ENCODE measurements at places on chromosomes 4 and X. TPM values are rescaled to one million over a fixed set of nuclear protein-coding genes. Genes with fewer than 3 reads are reported as not detected.

GRCh38 chrX:101539116-101539515, 11.2 kb upstream of the ARMCX1 start:
- no peak for DNase-seq

DNA sequence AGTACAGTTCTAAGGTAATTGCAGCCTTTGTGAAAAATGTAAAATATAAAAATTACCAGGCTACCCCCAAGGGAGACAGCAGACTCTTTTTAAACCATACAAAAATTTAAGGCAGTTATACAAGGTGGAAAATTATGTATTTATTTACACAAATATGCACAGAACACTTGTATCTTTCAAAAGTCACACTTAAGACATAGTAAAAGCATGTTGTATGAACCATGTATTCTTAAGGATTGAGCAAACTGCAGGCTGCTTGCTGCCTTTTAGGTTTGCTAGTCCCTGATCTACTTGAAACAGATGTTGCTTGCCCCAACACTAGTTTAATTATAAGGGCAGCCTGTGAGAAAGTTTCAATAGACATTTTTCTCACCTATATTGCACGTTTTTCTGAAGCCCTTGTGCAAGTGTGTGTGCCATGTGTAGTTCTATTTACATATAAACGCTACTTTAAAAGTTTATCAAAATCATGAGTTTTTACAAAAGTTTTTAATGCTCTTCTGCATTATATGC, 72.8 kb downstream of the PRSS12 start:
- no peak for DNase-seq

DNA sequence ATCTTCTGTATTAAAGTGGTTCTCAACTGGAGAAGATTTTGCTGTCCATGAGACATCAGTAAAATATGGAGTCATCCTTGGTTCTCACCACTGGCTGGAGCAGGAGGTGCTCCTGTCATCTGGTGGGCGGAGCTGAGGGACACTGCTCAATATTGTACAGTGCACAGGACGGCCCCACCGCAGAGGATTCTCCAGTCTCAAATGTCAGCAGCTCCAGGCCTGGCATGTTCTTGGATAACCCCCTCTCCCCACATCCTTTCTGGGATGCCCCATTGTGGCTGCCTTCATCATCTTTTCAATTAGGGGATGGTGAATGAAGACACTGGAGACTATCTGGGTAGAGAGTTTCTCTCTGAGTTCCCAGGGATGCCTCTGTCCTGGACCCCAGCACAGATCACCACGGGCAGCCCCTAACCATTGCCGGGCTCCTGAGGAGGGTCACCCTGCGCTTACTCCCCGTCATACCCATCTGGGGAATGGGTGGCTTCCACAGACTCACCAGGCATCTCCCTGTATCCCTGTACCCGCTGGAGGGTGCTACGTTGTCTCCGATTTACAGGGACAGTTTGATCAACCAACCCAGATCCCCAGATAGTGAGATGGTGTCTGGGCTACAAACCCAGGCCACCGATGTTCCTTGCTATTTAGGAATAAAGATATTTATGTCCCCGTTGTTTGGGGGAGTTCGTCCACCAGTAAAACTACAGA, 21.9 kb upstream of the P2RY8 start:
- no peak for DNase-seq

Gene PTTG2
- total RNA-seq = not detected

Gene SGCB
- 33.8 TPM for total RNA-seq

- no peak for DNase-seq
These were observed 40.1 kb downstream of the OFD1 start for GRCh38 chrX:13774696-13775095.

GRCh38 chr4:139315221-139315675, 13.0 kb upstream of the NDUFC1 start:
- DNase-seq = peak; percentile 23

Gene RPS6KA6
- total RNA-seq = 20.0 TPM

GRCh38 chr4:56757261-56757746, 64.2 kb downstream of the SPINK2 start:
- no peak for DNase-seq

Gene RAB39B
- total RNA-seq = 8.7 TPM

Gene BGN
- 0.37 TPM for total RNA-seq

DNA sequence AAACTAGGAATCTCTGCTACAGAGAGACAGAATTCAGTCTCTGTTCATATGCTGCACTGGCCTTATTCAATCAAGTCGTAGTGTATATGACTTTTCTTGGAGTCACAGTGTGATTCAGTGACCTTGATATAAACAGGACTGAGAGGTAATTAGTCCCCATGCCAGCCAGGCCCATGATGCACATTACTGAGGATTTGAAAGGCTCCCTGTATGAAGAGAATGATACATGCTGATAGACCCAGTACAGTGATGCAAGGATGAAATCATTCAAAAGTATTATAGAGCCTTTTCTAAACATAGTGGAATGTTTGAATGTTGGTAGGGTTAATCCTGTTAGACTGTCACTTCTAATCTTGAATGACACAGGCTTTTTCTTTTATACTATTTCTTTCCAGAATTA, 34.1 kb downstream of the ANXA3 start:
- no peak for DNase-seq

GRCh38 chrX:10929747-10930146, 181.4 kb upstream of the HCCS start:
- no peak for DNase-seq

GRCh38 chr4:146023334-146023967, 84.8 kb upstream of the ZNF827 start:
- no peak for DNase-seq

DNA sequence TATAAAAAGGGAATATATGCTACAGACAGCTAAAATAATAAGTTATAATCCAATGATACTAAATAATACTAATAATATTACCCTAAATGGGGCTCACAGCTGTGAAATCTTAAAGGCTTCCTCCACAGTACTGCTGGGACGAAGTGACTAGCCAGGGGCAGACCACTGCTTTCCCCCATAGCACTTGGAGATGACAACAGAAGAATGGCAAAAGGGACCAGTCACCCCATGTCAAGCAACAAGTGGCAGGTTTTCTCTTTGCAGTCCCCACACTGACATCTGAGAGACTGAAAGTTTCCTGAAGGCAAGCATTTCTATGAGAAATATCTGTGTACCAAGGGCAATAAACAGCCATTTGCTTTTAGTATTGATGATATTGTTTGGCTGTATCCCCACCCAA, 173.5 kb upstream of the GPC4 start:
- no peak for DNase-seq

DNA sequence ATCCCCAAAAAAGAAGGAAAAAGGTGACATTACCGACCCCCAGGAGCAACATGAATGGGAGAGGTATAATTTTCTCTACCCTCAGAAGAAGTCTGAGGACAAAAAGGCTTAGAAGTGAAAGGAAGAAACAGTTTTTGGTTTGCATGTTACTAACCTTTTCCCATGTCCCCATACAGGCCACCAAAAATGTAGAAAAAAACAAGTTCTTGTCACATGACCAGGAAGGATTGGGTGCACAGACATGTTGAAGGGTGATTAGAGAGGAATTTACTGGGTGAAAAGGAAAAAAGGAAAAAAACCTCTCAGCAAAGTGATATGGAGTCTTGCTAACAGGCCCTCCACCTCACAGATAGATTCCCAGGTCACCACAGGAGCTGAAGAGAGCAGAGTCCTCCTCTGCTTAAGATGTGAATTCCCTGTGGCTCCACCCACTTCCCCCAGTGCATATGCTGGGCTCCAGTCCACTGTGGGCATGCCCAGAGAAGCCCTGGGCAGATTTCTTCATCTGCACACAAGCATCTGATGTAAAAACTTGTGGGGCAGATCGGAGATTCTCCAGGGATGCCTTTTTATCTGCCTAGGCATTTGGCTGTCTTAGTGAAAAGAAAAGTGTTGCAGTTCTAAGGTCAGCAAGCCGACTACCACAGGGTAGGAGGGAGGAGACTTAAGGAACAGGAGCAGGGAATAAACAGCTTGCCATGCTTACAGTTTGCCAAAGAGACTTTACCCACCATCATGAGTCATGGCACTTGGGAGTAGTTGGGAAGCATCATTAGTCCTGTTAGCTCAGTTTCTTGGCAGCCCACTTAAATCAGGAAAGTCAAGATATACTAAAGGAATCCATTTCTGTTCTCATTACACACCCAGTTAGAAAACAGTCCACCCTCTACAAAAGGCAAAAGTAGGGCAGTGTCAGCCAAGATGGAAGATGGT, 25.0 kb upstream of the PASD1 start:
- no peak for DNase-seq

- no peak for DNase-seq
These were observed 17.6 kb downstream of the PIR start for GRCh38 chrX:15475486-15475885.

Gene NPY1R
- 7.9 TPM for total RNA-seq

- DNase-seq = no peak
These were observed 21.1 kb downstream of the VSIG4 start for GRCh38 chrX:66018585-66019309.

DNA sequence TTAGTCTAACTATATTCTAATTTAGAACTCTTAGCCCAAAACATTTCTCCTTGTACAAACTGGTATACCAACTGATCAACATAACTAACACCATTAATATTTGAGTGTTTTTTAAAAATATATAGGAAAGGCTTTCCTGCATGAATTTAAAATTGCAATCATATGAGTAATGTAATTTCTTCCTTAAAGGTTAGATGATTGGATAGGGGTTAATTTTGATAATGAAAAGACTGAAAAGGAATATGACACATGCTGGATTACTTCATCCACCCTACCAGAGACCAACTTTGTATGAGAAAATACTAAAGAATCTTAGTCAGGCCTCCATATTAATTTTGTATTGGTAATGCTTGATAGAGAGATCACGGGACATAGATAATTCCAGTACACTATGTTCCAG, 25.1 kb upstream of the PLS3 start:
- no peak for DNase-seq

Gene PNCK
- 19.7 TPM for total RNA-seq

GRCh38 chr4:111698361-111698760, 446.9 kb upstream of the FAM241A start:
- no peak for DNase-seq

Gene PAGE5
- total RNA-seq = not detected

Gene PFKFB1
- 0.74 TPM for total RNA-seq

DNA sequence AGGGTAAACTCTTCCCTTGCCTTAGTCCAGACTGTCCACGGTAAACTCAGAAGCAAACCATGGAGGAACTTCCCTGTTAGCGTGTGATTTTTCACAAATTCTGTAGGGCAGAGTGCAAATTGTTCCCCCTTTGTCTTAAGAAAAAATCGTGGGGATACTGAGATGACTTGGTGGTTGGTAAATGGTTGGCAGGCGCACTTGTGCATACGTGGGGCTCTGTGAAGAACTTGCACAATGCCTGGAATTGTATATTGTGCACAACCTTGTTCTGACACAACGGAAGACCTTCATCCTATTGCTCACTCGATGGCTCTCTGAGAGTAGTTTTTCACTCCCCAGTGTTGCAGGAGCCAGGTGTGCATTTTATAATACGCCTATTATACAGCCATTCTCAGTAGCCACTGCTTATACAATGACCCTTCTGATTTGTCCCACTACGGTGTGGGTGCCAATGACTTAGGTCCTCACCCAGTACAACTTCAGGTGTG, 150.0 kb downstream of the SPRY1 start:
- no peak for DNase-seq

DNA sequence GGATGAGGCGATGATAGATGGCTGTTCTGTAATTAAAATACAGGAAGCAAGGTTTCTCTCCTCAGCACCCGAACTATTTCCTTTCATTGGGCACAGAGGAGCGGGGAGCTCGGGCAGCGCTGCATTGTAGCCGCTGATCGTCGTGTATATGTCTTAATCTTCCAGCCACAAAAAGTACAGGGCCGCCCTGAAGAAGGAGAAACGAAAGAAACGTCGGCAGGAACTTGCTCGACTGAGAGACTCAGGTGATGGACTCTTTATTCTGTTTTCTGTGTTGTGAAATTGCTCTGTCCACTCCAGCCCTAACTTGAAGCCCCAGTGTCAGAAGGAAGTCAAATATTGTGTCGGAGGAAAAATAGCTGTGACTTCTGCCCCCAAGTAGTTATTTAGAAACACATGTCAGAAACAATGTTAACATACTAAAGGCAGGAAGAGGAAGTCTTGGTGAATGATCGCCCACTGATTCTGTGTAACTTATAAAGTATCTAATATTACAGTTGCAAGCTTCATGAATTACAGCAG, 546 bp downstream of the ZRSR2 start:
- DNase-seq = no peak

GRCh38 chr4:37628977-37629609, 57.1 kb downstream of the RELL1 start:
- no peak for DNase-seq

All from neural progenitor cell (in vitro differentiated cells).